ENCODE measurements at places on chromosomes 3 and 15.

DNA sequence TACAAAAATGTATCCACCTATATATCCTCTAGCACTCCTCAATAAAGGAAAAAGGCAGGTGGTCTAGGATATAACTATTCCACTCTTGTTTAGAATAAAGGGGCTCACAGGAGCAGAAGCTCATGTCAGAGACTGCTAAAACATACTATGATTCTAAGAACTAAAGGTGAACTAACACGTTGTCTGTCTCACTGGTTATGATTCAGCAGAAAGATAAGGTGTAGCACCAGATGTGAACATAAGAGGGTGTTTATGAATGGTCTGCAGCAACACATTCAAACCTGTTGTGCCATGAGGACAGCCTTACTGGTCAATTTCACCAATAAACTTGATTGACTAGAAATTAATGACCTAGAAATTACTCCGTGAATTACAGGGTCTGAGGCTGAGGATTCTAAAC, 4.6 kb downstream of the PEX11A start:
- no peak for DNase-seq

DNA sequence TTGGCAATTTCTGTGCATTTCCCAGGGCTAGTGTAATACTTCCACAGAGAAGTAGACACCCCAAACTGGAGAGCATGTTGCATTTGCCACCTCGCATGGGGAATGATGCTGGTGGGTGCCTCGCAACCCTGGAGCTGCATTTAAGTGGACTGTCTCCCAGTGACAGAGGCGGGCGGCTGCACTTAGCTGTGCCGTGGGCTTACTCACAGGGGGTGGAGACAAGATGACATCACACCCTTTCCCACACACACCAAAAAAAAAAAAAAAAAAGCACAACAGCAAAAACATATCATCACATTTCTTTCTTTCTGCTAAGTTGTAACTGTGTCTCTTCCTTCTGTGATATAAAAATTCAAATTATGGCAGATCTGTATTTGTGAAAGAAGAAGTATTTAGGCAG, at the start of gene ABI3BP:
Gene ABI3BP, minus strand, starts transcription at position 113 of the 400 bp plus-strand sequence. Its CDS starts 37 bp downstream, at position 76.
- no peak for DNase-seq

DNA sequence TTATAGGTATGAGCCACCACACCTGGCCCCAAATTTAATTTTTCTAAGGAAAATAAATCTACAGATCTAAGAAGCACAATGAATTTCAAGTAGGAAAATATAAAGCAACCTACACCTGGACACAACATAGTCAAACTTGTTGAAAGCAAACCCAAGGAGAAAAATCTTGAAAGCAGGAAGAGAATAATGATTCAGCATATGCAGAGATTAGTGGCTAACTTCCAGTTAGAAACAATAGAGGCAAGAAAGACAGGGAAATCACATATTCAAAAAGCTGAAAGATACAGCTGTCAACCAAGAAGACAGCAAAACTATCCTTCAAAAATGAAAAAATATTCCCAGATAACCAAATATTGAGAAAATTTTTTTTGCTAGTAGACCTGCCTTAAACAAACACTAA, 49.4 kb downstream of the ZNF148 start:
- DNase-seq, result no peak

GRCh38 chr15:89383365-89384175, 48.9 kb upstream of the POLG start:
- DNase-seq, result no peak

DNA sequence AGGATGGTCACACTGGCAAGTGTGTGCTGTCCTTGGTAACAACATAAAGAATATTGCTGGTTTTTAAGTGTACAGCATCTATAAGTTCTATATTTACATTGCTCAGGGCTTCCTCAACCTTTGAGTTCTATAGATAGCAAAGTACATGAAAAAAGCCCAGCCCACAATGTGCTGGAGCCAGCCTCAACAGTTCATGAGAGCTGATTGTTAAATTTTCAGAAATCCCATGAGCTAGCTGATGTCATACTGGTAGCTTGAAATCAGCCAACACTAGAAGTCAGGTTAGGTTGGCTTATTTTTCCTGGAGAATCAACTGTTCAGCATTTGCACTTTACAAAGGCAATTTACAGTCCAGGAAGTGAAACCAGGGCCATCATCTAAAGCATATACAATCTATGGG, 102.8 kb downstream of the STRIT1 start:
- no peak for DNase-seq

DNA sequence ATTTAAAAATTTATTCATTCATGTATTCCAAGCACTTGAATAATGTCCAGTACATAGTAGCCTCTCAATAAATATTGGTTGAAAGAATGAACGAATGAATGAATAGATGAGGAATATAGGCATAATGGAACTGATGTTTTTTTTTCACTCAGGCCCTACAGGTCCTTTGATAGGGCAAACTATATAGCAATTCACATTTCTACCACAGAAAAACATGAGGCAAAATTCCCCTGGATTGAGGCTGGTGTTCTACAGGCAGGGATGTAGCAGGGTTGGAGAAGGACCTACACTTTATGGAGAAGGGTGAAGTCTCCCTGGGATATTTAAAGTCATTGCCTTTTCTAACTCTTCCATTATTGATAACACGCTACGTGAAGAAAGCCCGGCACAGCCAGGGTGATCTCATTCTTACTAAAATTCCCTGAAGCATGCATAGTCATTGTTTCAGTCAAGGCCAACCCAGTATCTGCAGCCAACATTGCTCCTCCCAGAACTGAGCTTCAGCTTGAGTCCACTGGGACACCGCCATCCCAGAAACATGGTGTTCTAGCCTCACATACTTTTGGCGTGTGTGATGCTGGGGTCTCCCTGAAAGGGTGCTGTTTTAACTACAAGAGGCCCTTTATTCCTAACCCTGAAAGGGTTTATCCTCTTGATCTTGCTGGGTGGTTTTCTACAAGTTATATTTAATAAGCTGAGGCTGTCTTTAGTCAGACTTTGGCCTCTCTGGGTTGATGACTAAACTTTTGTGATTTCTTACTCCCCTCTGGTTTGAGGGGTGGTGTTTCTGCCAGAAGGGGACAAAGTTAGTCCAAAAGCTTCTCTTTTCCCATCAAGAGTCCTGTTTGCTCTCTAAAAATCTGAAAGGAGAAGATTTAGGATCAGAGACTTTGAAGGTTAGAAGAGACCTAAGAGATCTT, 25.9 kb upstream of the FBN1 start:
- no peak for DNase-seq

DNA sequence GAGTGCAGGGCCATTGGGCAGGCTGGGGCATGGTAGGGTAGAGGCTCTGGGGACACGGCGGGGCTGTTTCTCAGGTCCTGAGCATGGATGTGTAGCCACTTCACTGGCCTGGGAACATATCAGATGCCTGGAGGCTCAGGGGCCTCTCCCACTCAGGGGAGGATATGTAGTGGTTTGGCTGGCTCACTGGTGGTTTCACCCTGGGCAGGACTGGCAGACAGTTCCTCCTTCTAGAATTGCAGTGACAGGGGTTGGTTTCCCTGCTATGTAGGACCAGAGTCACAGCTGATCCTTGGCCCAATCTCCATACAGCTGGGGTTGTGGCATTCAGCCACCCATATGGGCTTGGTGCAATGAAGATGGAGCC, 4.8 kb upstream of the ARHGAP31 start:
- DNase-seq, result no peak

Data from activated CD4-positive, alpha-beta T cell treated with anti-CD3 and anti-CD28 coated beads, Interleukin-2, amount 50 U/mL, for 24 hours (primary cell).